ENCODE measurements at places on chromosomes 1 and 21.
A peak's percentile ranks its signal among the peaks of the same experiment; 100 is the strongest.

DNA sequence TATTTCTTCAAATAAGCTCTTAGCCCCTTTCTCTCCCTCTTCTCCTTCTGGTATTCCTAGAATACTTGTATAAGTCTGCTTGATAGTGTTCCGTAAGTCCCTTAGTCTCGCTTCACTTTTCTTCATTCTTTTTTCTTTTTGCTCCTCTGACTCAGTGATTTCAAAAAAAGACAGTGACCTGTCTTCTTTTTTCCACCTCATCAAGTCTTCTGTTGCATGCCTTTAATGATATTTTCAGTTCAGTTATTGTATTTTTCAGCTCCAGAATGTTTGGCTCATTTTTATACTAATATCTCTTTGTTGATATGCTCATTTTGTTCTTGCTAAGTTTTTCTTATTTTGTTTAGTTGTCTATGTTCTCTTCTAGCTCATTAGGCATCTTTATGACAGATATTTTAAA is 97.7 kb downstream of the POFUT2 start:
- DNase-seq: no peak

GRCh38 chr1:232524056-232524455 is 105.9 kb downstream of the SIPA1L2 start:
- peak; percentile 63 for DNase-seq

GRCh38 chr1:155295942-155296267 is 5.3 kb downstream of the PKLR start:
- no peak for DNase-seq

DNA sequence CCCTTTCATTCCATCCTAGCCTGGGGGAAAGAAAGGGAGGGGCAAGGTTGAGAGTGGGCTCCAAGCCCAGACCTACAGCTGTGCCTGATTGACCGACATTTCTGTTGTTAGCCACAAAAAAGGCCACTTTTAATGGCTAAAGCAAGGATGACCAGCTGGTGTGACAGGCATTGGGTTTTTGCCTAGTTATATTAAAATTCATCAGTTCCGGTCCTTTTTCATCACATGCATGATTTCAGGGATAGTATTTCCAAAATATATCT is 192.3 kb downstream of the ZNF326 start:
- DNase-seq: peak; percentile 64

DNA sequence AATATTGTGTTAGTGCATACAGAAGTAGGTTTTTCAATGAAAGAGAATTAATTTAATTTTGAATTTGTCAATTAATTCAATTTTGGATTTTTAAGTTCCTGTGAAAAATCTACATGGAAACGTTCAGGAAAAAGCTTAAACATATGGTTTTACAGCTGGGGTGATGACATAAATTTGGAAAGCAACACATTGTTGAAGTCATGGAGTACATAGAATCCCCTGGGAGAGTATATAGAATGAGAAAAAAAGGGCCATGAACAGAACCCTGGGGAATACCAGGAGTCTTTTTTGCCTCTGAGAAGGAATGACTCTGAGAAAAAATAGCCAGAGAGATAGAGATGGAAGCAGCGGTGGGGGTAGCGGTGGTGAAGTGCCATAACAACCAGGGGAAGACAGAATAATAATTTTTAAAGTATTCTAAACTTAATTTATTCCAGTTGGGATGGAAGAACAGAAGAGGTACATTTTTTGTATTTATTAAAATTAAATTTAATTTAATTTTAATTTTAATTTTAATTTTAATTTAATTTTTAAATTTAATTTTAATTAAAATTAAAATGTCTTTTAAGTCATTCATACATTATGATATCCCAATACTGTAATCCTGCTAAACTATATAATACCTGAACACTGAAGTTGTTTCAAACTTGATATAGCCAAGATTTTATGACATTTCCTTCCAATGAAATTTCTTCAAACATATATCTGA is 48.9 kb downstream of the NME7 start:
- DNase-seq: no peak

- DNase-seq: no peak
Measured at GRCh38 chr21:45412491-45412890, 7.5 kb downstream of the COL18A1 start.

DNA sequence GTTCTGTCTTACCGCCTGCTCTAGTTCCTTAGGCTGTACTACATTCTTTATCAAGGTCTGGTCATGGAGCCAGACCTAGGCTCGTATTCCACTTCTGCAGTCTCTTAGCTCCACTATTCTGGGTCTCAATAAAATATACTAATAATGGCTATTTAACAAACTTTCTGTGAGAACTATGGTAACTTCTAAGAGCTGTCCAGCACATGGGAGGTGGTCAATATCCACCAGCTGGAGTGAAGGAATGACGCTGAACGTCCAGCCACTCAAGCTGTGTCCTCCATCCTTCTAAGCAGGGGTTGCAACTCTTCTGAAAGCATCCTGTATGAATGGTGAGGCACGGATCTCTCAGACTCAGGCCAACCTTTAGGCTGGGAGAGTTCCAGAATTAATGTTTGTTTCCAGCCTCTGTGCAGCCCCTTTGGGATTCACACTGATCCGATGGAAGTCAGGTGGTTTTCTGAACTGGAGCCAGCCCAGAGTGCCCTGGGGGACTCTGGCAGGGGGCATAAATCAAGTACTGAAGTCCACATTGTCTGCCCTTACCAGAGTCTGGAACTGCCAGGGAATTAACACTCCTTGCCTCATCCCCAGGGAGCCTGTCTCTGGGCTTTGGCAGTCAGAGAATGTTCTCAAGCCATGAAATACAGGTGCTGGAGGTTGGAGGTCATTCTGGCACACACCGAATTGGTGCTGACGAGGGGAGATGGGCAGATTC is 57.4 kb downstream of the BRINP2 start:
- no peak for DNase-seq

DNA sequence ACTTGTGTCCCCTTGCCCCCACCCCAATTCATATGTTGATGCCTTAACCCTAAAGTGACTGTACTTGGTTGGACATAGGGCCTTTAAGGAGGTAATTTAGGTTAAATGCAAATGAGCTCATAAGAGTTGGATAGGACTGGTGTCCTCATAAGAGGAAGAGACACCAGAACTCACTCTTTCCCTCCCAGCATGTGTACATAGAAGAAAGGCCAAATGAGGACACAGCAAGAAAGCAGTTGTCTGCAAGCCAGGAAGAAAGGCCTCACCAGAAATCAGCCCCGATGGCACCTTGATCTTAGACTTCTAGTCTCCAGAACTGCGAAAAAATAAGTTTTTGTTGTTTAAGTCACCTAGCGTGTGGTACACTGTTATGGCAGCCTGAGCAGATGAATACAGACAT is 45.5 kb downstream of the RAB3GAP2 start:
- no peak for DNase-seq

DNA sequence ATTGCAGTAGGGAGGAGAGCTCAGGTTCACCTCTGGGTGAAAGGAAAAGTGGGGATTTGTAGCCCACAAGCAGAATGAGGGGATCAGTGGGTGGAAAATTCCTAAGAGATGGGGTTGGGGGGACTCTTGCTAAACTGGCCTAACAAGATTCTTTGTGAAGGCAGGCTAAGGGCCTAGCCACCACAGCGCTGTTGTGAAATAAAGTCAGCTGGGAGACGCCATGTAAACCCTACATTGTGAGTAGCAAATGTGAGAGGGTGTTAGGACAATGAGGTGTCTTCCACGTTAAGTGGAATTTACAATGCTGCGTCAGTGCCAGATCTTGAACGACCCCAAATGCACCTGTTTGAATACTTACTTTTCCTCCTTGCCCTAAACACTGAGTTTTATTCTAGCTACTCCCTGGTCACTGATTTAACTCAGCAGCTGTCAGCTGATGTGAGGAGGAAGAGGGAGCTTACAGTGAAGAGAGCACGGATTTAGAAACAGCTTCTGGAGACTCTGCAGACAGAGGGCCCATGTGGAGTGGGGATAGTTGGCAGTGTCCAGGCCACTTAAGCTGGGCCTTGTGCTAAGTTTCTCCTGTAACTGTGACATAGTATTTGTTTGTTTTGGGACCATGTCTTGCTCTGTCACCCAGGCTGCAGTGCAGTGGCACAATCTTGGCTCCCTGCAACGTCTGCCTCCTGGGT is 17.3 kb downstream of the PDPN start:
- DNase-seq: no peak

DNA sequence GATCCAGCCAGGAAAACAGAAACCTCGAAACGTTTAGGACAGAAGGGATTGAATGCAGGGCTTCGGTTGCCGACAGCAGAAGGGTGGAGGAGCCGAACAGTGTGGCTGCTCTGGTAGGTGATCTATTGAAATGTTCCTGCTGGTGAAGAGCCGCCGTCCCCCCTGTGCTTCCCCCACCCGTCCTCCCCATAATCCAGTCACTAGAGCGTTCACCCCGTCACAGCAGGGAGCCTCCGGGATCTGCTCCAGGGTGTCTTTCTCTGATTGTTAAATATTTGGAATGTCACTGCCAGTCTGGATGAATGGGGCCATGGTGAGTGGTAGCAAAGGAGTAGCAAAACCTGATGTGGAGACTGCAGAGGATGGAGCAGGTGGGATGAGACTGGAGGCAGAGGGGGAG is 255.1 kb upstream of the CSF3R start:
- no peak for DNase-seq

- no peak for DNase-seq
Measured at GRCh38 chr1:110506541-110506940, 12.4 kb downstream of the KCNA10 start.

DNA sequence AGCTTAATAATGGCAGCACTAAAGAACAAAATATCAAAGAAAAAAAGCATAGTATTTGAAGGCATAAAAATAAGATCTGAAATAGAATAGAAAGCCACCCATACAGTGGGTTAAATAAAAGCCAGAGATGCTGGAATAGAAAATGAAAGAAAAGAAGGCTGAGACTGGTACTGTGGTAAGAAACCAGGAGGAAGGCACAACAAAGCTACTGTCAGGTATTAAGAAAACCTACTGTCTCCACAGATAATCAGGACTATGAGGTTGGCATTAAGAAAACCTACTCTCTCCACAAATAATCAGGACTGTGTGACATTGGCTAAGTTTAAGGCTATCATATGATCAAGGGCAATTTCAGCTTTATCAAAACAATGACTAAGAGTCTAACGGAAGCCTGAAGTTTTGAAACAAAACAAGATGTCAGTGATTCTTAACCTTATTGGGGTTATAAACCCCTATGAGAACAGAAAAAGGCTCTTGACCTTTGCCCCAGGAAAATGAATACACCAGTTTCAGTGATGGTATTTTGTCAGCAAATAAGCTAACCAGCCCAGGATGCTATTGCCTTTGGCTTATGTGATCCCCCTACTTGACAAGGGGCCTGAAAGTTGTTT is 24.4 kb downstream of the MCOLN2 start:
- DNase-seq: peak; percentile 21

GRCh38 chr21:17454315-17455027 is 58.4 kb upstream of the CXADR start:
- peak; percentile 95 for DNase-seq

GRCh38 chr21:14673649-14674048 is 127.5 kb upstream of the SAMSN1 start:
- no peak for DNase-seq

DNA sequence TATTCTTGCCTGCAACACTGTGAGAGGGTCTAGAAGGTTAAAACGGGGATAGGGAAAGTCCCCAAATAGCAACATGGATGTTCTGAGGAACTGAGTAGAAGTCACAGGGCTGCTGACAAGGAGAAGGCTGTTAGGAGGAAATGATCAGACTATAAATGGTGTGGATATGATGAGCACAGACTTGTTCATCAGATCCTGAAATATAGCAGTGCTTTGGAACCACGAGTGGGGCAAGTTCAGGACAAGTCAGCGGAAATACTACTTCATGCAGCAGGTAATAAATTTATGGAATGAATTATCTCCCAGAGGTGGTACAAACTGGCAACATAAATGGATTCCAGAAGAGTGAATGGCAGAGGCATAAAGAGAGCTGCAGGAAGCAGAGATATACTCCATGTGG is 3.2 kb upstream of the KIAA0040 start:
- DNase-seq: no peak

DNA sequence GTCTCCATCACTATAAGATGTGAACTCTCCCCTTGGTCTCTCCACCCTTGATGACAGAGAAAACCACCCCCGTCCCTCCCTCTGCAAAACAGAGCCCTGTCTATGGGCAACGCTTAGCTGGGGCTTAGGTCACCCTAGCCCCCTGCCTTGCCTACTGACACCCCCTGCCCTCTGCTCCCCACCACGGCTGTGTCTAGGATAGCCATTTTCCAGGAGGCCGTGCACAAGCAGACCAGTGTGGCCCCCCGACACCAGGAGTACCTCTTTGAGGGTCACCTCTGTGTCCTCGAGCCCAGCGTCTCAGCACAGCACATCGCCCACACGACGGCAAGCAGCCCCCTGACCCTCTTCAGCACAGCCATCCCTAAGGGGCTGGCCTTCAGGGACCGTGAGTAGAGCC is 8.5 kb downstream of the IKBKE start:
- DNase-seq: no peak

GRCh38 chr1:36717431-36717830 is 234.7 kb upstream of the CSF3R start:
- DNase-seq: no peak

- peak; percentile 85 for DNase-seq
Measured at GRCh38 chr1:55140546-55140983, 74.6 kb downstream of the USP24 start.

- DNase-seq: no peak
Measured at GRCh38 chr1:22553104-22553880, 10.0 kb upstream of the EPHA8 start.

DNA sequence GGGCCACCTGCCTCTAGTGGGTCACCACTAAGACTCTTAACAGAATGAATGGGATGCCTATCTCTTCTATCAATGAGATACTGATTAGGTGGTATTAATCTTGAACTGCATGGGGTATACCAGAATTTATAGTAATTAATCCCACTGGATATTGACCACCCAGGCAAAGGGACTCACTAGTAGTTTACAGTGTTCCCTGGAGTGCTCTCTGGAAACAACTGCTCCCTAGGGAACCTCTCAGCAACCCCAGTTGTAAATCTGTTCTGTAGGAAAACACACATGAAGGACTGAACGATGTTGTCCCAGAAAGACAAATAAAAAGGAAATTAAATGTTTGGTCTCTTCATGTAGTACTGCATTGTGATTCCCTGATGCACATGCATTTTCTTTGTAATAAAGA is 430.5 kb downstream of the HLX start:
- no peak for DNase-seq

- no peak for DNase-seq
Measured at GRCh38 chr1:189851806-189852367, 625.8 kb downstream of the BRINP3 start.

DNA sequence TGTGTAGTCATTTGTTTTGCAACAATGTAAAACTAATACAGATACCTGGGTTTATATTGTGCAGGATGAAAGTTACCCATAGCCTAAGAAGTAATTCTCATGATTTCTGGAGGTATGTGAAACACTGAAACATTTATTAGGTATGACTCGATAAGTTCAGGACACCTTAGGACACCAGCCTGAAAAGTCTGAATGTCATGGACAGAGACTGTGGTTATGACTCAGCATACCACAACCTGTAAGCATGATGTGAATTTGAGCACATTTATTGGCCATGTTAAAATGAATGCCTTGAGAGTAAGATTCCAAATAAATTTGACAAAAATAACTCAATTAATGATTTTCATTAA is 1471.7 kb upstream of the B3GALT2 start:
- DNase-seq: peak; percentile 66

GRCh38 chr1:228005511-228006033 is 1.2 kb upstream of the WNT3A start:
- no peak for DNase-seq

- peak; percentile 52 for DNase-seq
Measured at GRCh38 chr1:209870151-209870831, 42.5 kb downstream of the UTP25 start.

GRCh38 chr1:92934395-92935378 is 26.6 kb downstream of the DIPK1A start:
- DNase-seq: peak; percentile 90

GRCh38 chr21:45639206-45640000 is 4.1 kb upstream of the PCBP3 start:
- DNase-seq: peak; percentile 66
